ENCODE measurements at places on chromosomes 5 and 9.

DNA sequence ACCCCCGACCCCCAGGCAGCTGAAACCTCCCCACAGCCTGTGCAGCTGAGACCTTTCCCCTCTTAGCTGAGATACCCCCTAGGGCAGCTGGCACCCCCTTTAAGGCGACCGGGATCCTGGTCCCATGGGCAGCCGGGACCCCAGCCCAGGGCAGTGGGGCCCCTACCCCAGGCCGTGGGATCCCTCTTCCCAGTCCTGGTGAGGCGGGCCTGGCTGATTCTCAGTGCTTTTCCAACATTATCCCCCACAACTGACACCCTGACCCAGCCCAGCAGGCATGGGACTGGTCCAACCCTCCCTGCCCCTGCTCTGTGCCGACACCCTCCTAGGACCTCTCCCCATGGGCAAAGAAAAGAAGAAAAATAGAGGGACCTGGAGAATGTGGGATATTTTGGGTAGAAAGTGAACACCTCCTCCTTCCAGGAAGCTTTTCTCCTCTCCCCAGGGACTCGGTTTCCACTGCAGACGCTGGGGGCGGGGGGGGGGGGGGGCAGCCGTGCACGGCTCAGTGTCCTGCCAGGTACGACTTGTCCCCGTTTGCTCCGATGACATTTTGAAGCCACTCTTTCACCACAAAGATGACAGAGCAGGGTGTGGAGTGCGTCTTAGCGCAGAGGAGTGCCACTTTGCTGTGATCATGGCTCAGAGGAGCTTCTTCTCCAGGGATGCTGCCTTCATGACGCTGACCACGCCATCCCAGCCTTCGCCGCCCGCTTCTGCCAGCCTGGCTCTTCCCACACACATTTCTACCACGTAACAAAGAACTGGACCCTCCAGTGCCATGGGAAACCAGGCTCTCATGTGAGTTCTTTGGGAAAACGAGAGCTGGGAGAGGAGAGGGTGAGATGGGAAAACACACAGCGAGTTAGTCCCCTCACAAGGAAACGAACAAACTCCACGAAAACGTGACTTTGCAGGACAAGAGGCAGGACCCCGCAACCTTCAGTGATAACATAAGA lies 47.5 kb downstream of the MRPL36 start:
- DNase-seq, result no peak

DNA sequence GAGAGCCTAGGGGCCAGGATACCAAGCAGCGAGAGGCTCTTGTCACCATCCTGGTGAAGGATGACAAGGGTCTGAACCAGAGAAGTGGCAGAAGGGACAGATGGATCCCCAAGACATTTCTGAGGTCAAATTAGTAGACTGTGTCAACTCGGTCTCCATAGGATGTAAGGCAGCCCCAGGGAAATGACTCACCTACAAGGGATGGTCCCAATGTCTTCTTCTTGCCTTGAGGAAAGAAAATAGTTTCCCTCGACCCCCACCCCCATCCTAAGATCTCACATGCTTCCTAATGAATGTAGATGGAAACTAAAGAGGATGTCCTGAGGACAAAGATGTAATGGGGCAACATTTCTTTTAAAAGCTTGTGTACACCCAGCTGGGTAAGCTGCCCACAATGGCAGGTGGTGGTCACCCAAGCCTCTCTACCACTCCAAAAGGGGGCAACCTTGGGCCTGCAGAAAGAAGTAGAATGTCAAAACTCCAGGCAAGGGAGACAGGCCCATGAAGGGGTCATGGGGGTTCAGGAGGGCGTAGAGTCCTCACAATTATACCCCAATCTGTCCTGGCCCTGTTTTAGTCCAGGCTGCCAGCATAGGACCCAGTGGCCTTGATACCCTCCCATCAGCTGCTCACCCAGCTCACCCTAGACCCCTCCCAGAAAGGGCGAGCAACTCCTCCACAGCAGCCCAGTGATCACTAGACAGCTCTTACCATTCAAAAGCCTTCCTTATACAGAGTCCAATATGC lies 187.4 kb downstream of the ACTL7B start:
- DNase-seq, result no peak

- no peak for DNase-seq
Measured at GRCh38 chr9:61673247-61673646, 483.4 kb downstream of the SPATA31A7 start.

DNA sequence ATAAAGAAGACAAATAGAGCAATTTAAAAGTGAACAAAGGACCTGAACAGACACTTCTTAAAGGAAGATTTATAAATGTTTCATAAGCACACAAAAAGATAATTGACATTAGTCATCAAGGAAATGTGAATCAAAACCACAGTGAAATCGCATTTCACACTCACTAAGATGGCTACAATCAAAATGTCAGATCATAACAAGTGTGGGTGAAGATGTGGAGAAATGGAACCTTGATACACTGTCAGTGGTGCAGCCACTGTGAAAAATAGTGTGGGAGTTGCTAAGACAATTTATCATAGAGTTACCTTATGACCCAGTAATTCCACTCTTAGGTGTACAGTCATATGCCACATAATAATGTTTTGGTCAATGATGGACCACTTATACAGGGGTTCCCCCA lies 54.5 kb upstream of the HTR4 start:
- DNase-seq, result no peak

GRCh38 chr9:97561501-97561900 lies 60.0 kb downstream of the TMOD1 start:
- no peak for DNase-seq

- peak; percentile 39 for DNase-seq
Measured at GRCh38 chr9:135858491-135859185, 48.7 kb downstream of the CAMSAP1 start.

GRCh38 chr9:120242116-120242811 lies 337.7 kb downstream of the CDK5RAP2 start:
- DNase-seq, result no peak

DNA sequence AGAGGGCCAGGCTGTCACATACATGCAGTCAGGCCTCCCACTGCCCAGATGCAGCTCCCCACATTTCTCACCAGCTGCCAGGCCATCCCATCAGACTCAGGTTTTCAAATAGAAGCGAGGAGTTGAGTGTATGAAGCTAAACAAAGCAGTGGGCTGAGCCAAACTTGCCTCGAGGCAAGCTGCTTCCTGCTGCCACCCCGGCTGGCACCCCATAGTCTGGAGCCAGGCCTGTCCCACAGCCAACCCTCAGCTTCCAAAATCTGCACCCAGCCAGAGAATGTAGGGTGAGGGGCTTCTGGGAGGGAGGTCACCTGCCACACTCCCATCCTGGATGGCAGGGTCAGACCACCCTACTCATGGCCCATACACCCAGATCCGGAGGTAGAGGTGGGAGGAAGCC lies 22.3 kb upstream of the ALDH1B1 start:
- DNase-seq, result no peak

DNA sequence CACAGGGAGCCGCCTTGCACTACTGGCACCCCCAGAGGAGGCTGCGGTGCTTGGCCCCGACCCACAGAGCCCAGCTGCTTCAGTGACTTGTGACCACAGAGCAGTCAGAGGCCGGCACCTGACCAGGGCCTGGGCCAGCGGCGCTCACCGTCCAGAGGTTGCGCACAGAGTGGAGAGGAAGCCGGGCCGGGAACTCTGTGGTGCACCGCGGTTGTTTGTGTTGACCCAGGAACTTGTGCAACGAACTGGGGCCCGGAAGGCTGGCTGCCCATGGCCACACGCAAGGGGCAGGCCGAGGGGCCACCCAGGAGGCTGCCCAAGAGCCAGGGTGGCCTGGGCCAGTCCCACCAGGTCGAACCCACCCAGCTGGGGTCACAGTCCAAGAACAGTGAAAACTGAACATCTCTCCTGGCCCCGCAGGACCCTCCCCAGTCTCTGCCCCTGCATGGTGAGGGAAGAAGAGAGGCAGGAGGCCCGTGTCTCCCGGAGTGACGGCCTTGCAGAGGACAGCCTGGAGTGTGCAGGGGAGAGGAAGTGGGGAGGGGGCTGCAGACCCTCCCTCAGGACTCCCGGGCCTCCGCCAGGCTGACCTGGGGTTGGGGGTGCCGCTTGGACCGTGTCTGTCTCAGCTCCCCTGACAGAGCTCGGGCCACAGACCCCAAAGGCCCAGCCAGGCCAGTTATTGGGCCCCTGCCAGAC lies 42.8 kb upstream of the EGFL7 start:
- DNase-seq, result no peak

- DNase-seq, result no peak
Measured at GRCh38 chr9:2524601-2525000, 97.0 kb upstream of the VLDLR start.

DNA sequence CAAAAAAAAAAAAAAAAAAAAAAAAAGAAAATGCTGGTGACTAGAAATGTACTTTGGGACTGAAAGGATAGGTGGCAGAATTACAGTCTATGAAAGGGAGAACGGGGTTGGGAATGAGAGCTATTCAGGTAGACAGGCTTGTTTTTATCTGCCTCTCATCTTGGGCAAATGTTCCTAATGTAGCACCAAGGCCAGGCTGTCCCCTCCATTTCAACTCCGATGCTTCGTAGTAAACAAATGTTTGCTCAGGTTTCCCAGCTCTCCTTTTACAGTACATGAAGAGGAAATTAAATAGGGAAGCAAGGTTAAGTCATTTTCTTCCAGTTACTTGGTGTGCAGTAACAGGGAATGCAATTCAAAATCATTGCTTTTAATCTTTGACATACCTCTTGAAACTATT lies 4.4 kb upstream of the BASP1 start:
- DNase-seq, result no peak

GRCh38 chr9:93572636-93573515 lies 3.5 kb upstream of the PHF2 start:
- no peak for DNase-seq

GRCh38 chr5:158414780-158415179 lies 555.8 kb upstream of the CLINT1 start:
- peak; percentile 70 for DNase-seq

GRCh38 chr5:74311961-74312360 lies 328.6 kb downstream of the ENC1 start:
- DNase-seq, result no peak

DNA sequence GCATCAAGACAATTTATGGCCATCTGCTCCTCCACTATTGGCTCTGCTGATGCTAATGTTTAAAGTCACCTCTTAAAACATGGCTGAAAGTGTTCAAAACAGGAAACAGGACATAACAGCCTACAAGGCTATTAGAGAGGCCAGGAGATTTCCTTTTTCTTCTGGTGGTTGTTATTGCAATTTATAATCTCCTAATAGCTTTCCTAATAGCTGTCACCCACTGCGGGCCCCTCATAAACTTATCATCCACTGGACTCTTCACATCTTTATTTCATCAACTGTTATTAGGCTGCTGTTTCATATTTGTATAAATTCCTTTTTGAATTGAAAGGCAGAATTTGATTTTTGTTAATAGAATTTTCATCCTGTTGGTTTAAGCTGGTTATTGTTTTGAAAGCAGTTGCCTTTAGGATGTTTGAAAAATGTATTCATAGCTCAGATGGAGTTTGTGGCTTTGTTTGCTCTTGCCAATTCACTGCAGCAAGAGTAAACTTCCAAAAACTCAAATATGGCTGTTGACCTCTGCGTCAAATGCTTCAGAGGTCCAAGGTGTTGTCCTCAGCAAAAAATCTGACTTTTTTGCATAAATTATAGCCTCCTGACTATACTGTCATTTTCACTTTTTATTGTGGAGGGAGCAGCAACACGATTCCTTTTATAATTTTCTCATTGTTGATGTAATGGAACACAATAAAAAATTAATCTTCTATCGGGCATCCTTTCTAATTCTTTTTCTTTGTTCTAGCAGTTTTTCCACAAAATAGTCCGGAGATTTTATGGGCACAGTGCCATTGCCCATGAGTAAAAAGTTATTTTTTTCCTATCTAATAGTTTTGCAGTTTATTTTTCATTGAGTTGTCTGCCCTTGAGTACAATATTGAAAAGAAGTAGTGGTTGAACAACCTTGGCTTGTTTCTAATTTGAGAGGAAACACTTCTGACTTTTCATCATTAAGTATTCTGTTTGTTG lies 69.3 kb downstream of the MAT2B start:
- no peak for DNase-seq

GRCh38 chr9:34332076-34332964 lies 3.0 kb downstream of the NUDT2 start:
- DNase-seq, result peak; percentile 61

DNA sequence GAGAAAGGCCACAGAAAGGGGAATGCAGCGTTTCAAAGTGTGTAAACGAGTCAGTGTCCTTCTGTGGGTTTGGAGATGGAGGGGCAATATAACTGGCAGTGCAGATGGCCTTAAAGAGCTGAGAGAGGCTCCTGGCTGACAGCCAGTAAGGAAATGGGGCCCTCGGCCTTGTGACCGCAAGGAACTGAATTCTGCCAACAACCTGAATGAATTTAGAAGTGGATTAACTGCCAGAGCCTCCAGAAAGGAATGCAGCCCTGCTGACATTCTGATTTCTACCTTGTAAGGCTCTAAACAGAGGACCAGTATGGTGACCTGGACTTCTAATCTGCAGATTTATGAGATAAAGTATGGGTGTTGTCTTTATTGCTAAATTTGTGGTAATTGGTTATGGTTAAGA lies 17.5 kb upstream of the NREP start:
- DNase-seq, result no peak

DNA sequence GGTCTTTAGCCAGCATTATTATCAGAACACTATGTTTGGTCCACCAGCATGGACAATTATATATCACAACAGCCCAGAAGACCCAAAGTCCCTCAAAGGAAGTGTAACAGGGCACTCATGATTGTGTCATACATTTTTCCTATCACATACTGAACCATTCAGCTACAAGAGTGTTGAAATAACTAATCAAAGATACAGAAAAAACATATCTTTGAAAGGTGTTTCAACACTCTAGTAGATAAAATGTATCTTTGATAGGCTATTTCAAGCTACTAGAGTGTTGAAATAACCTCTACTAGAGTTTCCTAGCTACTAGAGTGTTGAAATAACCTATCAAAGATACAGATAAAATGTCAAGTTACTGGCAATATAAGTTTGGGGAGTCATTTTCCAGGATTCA lies 545.0 kb downstream of the PRR16 start:
- DNase-seq, result no peak

DNA sequence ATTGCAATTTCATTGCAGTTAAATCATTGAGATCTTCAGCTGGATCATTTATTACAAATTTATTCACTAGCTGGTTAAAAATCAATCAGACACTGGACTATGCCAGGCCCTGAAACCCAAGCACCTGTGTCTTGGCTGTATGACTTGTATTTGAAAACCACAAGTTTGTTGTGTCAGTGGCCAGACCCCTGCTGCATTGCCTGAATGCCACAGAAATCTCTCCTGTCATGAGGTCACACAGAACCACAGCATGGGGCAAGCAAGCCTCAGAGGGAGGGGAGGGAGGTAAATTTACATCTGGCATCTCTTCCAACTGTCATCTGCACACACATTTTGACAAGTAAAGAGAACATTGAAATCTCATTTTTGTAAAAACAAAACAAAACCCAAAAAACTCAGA lies 90.0 kb downstream of the ARRDC3 start:
- no peak for DNase-seq

- no peak for DNase-seq
Measured at GRCh38 chr9:34796924-34797323, 87.0 kb upstream of the CCL21 start.

GRCh38 chr5:83548581-83548980 lies 77.0 kb downstream of the VCAN start:
- DNase-seq, result peak; percentile 77

DNA sequence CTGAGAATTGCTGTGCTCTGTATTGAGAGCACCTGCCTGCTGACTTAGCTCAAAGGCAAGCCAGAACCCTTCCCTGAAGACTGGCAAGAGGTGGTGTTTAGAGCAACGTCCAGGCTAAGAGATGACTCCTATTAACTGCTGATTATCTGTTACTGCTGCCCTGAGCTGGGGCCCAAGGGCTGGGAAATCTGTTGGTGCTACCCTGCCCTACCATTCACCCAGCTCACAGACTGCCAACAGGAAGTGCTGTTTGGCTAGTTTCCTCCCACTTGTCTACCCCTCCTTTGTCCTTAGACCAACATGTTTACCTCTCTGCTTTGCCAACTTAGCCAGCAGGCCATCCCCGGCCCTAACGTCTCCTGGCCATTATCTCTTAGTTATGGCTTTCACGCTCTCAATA lies 6.9 kb downstream of the RAB24 start:
- no peak for DNase-seq
